A549 (cell line): ENCODE measurements at places on chromosomes 13 and 19.
A peak's percentile ranks its signal among the peaks of the same experiment; 100 is the strongest.

DNA sequence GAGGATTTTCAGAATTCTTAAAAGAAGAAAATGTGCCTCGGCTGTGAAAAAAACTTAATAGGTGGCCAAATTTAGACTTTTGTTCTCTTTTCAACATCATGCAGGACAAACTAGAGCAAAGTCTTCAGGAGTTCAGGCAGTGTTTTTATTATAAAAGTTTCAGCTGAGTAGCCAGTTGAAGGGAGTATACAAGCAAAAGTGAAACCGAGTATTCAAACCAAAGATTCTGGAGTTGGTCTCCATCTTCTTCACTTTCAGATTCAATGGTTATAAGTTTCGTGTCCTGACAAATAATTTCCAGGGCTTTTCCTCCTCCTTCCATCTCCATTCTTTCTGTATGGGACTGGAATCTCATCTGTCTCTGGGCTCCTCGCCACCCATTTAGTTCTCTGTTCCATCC is 379.7 kb downstream of the GPC5 start:
- no peak for DNase-seq

DNA sequence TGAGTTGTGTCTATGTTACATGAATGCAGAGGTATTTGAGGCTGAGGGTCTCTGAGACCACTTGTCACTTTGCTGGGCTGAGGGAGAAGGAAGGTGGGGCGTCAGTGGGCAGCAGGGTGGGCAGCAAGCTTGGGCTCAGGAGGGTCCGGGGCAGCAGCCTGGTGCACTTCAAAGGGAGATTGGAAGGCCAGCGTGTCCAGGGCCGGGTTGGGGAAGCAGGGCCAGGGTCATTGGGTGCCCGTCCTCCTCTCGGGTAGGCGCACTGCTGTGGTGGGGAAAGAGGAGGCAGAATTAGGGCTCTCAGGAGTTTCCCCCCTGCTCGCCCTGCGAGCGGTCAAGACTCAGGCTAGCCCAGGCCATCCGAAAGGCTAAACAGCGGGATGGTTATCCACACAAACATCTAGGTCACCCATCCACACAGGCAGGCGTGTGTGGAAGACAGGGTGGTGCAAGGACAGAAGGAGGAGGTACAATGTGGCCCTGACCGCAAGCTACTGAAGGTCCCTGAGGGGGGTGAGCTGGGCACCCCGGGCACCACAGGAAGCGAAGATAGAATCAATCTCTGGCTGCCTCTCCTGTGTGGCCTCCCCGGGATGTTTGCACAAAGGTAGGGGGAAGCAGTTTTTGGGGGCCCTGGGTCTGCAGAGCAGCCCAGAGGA is 37.7 kb downstream of the MYO9B start:
- DNase-seq: no peak

DNA sequence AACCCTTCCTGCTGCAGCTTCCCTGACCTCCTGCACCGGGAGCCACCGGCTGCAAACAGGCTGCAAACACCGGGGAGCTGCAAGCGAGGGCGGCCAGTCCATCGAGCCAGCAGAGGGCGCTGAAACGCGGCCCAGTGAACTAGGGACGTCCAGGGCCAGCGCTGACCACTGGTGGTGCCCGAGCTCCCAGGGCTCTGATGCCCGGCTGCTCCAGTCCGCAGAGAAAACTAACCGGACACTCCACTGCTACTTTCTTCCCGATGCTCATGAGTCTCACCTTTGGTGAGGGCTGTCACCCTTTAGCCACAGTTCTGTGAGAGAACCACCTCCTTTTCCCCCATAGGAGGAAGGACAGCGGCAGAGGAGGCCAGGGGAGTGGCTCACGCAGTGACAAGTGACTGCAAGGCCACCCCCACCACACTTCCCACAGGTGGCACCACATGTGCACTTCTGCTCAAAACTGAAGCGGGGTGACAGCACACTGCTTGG is 82.8 kb upstream of the MTIF3 start:
- peak; percentile 41 for DNase-seq

GRCh38 chr19:6616011-6616410 is 25.1 kb upstream of the CD70 start:
- no peak for DNase-seq

GRCh38 chr19:46609511-46610412 is 8.6 kb downstream of the CALM3 start:
- DNase-seq: no peak

- DNase-seq: no peak
These were observed 6.9 kb downstream of the CTU1 start for GRCh38 chr19:51101171-51101865.

GRCh38 chr19:17263712-17264640 is 569 bp downstream of the USHBP1 start:
- no peak for DNase-seq

GRCh38 chr19:40225440-40226305 is 816 bp downstream of the CCNP start:
- no peak for DNase-seq

GRCh38 chr13:20995245-20995838 is 66.0 kb downstream of the LATS2 start:
- no peak for DNase-seq

- DNase-seq: no peak
These were observed 7.5 kb upstream of the ZNF350 start for GRCh38 chr19:51994048-51994644.
